Stimulated activated effector memory CD8-positive, alpha-beta T cell treated with anti-CD3 and anti-CD28 coated beads, Interleukin-12 subunit alpha, Interleukin-12 subunit beta, amount 100 ng/mL, for 72 hours (primary cell): ENCODE measurements at places on chromosomes 4 and X.

DNA sequence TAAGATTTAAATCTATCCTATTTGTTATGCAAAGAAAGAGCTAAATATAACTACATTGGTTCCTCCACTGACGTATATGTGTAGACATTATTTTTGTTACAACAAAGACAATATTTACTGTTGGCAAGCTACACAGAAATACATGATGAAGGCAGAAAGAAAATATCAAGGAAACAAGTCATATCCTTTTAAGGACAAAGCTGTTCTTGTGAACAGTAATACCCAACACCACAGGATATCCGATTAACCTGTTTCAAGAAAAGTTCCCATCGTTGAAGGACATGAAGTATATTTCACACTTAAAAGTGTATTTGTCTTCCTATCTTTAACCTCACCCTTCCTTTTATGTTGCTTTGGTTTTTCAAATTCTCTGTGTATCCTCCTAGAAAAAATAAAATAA is 235.8 kb upstream of the AADAT start:
- DNase-seq, result no peak

- DNase-seq, result no peak
These were observed 106.9 kb downstream of the SMIM20 start for GRCh38 chr4:26020881-26021280.

- peak; percentile 21 for DNase-seq
These were observed at the start of gene NAP1L5 for GRCh38 chr4:88697588-88698329. NAP1L5 (minus strand) TSS chr4:88697829; CDS start chr4:88697754, 75 bp downstream.

DNA sequence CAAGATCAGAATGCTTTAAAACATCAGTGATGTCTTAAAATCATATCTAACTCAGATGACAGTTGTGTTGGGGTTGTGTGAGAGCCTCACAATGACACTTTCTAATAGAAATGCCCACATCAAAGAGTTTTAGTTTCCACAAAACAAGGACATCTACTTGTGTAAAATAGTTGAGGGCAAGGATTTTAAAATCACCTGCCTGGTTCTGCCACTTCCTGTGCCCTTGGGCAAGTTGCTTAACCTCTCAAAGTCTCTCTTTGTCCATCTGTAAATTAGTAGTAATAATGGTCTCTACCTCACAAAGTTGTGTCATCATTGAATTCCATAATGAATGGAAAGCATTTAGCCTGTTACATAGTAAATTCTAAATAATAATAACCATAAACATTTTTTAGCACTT is 41.9 kb upstream of the RELL1 start:
- no peak for DNase-seq

DNA sequence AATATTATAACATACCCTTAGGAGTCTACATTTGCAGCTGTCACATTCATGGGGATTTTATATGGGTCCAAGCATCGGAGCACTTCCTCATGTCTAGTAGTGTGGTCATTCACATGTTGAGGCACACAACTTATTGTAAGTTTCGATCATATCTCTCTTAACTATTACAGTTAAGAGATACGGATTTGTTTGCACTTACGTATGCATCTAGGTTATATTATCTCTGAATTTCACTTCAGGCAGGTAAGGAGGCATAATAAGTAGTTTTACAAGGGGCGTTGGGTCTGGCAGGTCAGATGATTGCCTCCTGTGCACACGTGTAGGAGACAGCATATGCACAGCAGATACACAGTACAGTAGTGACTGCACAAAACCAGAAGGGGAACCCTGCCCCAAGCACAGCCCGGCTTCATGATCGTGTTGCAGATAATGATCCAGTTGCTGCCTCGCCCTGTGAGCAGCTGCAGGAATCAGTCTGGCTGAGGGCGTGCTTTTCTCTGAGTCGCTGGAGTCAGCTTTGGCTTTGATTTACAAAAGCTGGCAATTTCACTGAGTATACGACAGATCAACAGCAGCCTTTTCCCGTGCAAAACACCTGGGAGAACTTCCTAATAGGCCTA is 302.9 kb upstream of the GATB start:
- no peak for DNase-seq

GRCh38 chr4:54317690-54318089 is 88.6 kb downstream of the PDGFRA start:
- DNase-seq, result no peak

GRCh38 chrX:133913009-133913408 is 72.4 kb downstream of the GPC3 start:
- DNase-seq, result no peak

- DNase-seq, result no peak
These were observed 615.4 kb downstream of the MID1IP1 start for GRCh38 chrX:39416547-39417260.

GRCh38 chr4:145907390-145907789 is 31.2 kb downstream of the ZNF827 start:
- DNase-seq, result no peak

DNA sequence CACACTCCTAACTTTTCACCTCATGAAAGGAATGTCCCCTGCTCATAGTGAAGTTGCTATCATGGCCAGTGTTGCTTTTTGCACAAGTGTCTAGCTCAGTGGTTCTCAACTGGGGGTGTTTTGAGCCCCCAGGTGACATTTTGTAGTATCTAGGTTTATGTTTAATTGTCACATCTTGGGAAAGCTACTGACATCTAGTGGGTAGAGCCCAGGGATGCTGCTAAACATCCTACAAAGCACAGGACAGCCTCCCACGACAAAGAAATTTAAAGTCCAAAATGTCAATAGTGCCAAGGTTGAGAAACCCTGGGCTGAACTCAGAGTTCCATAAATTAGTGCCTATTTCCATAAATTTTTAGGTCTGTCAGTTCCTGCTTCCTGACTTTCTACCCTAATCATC is 70.7 kb upstream of the HCCS start:
- no peak for DNase-seq

DNA sequence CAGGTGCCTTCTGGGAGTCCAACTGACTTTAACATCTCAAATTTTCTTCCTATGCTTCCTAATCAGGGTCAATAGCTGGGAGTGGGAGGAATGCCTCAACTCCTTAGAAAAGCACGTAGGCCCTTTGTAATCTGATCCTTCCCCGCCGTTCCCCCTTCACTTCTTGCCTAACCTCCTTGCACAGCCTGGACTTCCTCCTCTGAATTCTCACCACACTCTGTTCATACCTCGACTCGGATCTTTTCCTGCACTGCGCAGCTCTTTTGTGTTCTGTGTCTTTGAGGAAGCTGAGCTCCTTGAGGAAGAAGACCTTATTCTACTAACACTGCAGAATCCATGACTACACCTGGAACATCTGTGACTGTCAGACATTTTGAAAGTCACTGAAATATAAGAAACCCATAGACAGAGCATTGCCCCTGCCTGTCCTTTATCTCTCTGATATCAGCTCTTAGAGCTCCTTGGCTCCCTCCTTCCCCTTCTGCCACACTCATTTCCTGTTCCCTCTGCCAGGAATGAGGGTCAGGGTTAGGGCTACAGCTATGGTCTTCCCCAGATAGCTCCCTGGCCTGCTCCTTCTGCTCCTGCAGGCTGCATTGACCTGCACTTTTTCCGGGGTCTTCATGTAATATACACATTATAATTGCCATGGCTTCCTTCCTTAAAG is 140.2 kb upstream of the LDB2 start:
- no peak for DNase-seq

DNA sequence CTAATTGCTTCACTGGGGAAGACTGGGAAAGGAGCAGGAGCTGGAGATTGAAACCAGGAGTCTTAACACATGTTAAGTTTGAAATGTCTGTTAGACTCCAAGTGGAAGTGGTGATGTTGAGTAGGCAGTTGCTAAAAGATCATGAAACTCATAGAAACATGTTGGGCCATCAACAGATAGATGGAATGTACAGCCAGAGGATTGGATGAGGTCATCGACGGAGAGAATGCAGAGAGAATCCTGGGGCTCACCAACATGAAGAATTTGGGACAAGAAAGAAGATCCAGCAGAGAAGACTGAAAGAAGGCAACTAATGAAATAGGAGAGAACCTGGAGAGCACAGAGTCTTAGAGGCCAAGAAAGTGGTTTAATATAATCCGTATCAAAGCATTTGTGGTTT is 19.4 kb upstream of the TSPAN5 start:
- DNase-seq, result no peak

- no peak for DNase-seq
These were observed 10.2 kb upstream of the GLOD5 start for GRCh38 chrX:48751343-48751742.

- DNase-seq, result no peak
These were observed 365.1 kb downstream of the STPG2 start for GRCh38 chr4:97778174-97778573.

- DNase-seq, result no peak
These were observed 33.5 kb downstream of the ARSJ start for GRCh38 chr4:113945906-113946305.
